Right ventricle myocardium inferior (tissue), 1 donor: ENCODE measurements at places on chromosomes 6 and 20. TPM values are rescaled to one million over a fixed set of nuclear protein-coding genes. Genes with fewer than 3 reads are reported as not detected.

PI3 gene
- not detected for total RNA-seq

DPPA5 gene
- total RNA-seq: not detected

TRPC4AP gene
- total RNA-seq: 35.3 TPM

RBPJL gene
- total RNA-seq: not detected

TGM6 gene
- total RNA-seq: not detected

MEI4 gene
- 0.65 TPM for total RNA-seq

FBXO30 gene
- total RNA-seq: 13.1 TPM

ASIP gene
- 15.0 TPM for total RNA-seq

UBD gene
- total RNA-seq: not detected

BPIFB1 gene
- not detected for total RNA-seq

TCF15 gene
- total RNA-seq: 13.1 TPM

TMEM200A gene
- not detected for total RNA-seq

GRIK2 gene
- total RNA-seq: 2.7 TPM

CST1 gene
- total RNA-seq: not detected

LGSN gene
- total RNA-seq: not detected

ARMC2 gene
- 9.5 TPM for total RNA-seq
